ENCODE measurements at places on chromosomes 3 and 15.

- no peak for DNase-seq
Measured at GRCh38 chr3:51712038-51712420, 5.2 kb downstream of the GRM2 start.

DNA sequence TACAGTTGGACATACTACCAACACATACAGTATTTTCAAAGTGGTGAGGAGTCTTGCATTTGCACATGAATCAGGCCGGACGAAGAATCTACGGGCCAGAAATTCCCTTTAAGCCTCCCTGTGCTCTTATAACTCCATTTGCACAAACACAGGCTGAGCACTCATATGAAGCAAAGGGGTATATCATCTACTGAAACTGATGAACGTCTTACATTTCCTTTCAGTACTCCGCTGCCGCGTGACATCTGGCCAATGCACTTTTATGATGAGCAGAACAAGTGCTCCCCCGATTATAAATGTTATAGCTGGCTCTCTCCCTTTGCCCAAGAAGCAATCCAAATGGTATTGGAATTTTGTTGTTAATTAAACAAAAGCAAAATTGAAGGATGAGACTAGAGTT is 110.3 kb upstream of the ICE2 start:
- peak; percentile 68 for DNase-seq

- DNase-seq, result no peak
Measured at GRCh38 chr3:154971771-154972326, 108.3 kb upstream of the MME start.

GRCh38 chr3:34865346-34865745 is 774.0 kb upstream of the ARPP21 start:
- no peak for DNase-seq

- DNase-seq, result no peak
Measured at GRCh38 chr15:60392986-60393790, 4.6 kb downstream of the ANXA2 start.

GRCh38 chr15:29054171-29055045 is 168.6 kb downstream of the APBA2 start:
- DNase-seq, result no peak

DNA sequence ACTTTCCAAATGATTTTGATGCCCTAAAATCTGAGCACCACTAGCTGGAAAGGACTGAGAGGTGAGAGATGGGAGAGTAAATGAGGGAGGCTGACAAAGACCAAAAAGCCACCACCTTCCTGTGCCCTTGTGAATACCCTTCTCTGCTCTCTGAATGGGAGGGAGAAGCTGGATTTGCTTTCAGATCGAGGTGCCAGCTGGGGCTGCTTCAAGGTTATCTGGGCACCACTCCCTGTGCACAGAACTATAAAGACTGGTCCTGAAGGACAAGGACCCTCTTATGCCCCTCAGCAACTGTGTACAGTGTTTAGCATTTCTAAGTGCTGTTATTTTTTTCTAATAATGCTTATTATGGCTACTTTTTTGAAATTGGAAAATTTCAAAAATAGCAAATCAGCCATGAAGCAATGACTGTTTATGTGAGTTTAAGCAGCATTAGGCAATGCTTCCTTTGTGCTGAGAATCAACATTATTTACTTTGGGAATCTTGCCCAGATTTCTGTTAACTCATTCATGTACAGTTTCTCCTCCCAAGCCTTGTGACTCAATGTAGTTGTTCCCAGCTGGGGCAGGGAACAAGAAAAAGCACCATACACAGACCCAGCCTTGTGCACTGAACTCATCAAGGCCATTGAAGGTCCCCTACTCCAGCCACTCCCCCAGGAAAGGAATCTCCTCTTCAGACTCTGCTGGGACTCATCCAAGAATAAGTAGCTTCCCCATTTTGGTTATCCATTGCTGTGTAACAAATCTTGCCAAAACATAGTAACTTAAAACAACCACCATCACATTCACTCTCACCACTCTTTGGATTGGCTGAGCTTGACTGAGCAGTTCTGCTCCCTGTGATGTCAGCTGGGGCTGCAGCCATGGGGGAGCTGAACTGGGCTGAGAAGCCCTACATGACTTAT is 37.3 kb upstream of the CDV3 start:
- DNase-seq, result no peak

DNA sequence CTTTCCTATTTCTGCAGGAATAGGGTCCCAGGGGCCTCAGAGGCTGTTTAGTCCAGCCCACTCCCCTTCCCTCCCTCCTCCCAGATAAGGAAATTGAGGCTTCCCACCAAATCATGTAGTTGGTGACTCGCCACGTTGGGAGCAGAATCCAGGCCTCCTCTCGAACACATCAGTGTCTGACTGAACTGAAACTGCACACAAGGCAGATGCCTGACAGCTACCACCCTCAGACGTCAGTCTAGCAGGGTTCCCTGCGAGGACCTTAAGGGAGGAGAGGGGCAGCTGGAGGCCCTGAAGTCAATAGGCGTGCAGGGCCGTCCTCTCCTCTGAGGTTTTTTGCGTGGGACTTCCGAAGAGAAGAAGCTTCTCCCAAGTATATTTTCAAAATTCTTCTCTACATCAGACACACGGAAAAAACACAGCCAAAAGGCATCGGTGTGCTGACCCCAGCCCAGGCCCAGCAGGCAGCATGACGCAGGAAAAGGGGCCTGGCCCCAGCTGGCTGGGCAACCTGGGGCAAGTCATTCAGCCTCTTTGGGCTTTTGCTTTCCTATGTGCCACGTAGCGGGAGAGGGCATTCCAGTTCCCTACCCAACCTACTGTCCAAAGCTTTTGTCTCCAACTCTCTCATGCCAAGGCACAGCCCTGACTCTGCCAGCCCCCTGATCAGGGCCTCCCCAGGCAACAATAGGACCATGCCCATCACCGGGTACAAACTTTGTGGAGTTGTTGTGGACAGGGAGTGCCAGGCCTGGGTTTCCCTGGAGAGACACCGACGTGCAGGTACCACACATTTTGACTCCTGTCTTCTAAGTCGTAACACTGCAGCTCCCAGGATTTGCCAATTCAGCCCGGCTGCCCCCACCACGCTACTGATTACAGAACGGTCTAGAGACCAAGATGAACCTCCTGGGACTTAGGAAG is 283.1 kb downstream of the XXYLT1 start:
- DNase-seq, result no peak

GRCh38 chr15:42549032-42549491 is 424 bp downstream of the HAUS2 start:
- no peak for DNase-seq

DNA sequence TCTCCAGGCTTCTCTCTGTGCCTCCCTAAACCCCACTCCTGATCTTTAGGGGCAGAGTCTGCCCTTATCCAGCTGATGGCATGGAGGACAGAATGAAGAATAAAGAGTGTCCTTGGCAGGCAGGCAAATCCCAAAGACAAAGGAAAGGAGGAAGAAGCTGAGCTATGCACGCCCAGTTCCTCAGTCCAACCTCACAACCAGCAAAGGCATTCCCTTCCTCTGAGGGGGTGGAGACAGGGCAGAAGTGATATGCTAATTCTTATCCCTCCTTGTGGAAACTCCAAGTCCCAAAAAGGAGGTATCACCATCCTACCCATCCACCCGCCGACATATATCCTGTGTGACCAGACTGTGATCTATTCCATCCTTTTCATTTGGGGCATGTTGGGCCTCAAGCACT is 10.5 kb upstream of the CCDC54 start:
- no peak for DNase-seq

DNA sequence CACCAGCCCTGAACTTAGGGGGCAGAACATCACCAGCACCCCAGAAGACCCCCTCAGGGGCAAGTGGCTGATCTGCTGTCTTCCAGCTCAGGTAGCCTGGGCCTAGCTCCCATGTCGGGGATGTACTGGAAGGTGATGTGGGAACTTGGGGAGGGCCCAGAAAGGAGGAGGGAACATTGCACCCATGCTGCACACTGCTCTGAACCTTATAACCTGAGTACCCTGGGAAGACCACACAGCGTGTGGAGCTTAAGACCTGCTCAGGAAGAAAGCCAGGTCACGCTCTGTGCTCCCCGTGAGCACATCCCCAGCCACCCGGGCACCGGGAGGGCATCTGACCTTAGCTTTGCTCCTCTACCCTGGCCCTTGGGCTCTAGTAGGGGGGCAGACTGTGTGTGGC is 159.4 kb downstream of the ATP10A start:
- no peak for DNase-seq

DNA sequence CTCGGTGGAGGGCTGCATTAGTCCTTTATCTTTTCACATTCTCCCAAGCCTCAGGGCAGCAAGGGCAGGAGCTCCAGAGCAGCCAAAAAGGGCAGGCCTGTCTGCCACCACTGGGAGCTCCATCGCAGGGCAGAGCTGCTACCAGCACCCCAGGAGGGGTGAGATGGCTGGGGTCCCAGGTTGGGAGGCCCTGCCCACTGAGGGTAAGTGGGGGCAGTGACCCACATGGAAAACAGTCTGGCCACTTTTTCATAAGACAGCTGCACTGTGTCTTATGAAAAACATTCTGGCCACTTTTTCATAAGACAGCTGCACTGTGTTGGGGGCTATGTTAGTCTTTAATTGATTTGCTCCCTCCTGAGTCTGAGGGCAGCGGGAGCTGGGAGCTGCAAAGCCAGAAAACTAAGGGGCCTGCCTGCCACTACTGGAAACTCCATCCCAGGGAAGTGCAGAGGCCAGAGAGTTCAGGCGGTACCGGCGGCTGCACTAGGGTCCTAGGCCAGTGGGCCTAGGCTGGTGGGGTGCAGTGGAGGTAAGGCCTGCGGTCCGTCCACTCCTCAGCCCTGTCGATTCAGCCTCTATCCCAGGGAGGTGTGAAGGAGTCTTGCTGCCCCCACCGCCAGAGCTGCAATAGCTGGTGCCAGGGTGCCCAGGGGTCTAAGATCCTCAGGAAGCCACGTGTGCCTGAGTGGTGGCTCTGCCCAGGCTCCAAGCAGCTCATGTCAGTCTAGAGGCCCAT is 45.4 kb downstream of the TMCO5A start:
- DNase-seq, result no peak

GRCh38 chr3:29332195-29332637 is 51.3 kb downstream of the RBMS3 start:
- no peak for DNase-seq

DNA sequence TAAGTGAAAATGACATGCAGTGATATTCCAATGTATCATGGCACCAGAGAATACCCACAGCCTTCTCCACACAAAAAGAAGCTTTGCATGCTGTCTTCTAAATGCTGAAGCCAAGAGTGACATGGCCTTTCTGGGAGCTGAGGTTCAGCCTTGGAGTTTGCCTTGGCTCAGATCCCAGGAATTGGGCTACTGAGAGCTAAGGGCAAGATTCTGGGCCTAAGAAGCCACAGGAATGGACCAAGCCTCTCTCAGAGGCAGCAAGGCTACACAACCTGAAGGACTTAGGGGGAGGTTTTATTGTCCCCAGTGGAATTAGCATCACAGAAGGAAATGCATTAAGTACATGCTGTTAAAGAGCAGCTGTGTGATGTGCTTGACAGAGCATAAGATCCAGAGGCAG is 1078.5 kb downstream of the TUSC7 start:
- DNase-seq, result no peak

GRCh38 chr3:32180141-32180784 is 58.2 kb upstream of the CMTM8 start:
- no peak for DNase-seq

GRCh38 chr3:18770800-18771199 is 345.7 kb upstream of the SATB1 start:
- DNase-seq, result no peak

- DNase-seq, result peak; percentile 75
Measured at GRCh38 chr15:78108300-78109084, 16.1 kb downstream of the SH2D7 start.

GRCh38 chr3:153072856-153073255 is 89.2 kb upstream of the RAP2B start:
- DNase-seq, result no peak

DNA sequence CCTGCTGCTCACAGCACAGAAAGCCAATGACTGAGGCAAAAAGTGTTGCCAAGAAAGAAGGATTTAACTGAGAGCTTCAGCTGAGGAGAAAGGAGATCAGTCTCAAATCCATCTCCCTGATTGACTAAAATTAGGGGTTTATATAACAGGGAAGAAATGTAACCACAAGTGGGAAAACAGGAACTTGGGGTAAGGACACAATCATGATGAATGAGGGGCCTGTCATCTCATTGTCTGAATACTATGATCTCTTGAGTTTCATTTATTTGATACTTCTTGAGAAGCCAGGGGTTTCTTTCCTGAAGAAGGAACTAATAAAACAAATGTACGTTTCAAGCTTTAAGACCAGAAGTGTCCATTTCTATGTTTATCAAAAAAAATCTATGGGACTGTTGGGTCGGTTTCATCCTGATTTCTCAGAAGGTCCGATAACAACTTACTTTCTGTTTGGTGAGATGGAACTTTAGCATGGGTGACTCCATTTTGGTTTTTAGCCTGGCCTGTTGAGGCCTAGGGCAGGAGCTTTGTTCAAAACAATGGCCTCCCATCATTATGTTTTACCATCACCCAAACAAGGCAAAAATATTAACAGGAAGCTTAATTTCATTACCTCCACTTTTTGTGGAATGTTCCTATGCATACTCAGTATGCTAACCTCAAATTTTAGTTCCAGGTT is 76.6 kb upstream of the PIAS1 start:
- no peak for DNase-seq

DNA sequence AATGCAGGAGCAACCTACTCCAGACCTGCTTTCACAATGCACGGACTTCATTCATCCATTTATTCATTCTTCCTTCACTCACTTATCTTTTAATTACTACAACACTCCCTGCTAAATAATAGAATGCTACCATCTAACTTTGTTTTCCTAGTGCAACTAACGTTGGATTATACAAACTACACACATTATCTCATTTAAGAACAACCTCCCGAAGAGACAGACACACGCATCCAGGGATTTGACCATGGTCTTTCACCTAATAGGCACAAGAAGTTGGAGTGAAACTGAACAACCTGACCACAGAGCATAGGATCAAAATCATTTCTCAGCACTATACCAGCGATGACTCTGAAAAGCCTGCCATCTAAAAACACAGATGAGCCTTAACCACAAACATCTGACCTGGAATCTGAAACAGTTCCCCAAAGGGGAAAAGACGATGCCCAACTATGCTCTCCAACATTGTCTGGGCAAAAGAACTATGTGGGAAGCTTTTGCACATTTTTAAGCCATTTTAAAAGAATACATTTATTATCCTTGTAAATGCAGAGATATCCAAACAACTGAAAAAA is 21.0 kb downstream of the ZNF385D start:
- DNase-seq, result no peak

DNA sequence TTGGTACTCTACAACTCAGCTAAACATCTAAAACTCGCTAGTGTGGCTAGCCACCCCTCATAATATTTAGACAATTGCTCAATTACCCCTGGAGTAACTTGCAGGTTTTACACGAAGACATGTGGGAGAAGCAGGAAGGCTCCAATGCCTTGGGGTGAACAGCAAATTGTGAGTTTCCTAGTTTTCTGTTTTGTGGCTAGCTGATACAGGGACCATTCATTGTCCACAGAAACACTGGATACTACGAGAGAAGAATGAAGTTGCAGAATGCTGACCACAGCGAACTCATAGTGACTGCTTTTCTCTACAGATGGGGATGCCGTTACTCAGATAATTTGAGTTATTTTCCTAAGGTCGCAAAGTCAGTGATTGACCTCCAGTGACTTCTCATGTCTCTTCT is 212.9 kb downstream of the P3H2 start:
- DNase-seq, result no peak

- DNase-seq, result peak; percentile 10
Measured at GRCh38 chr3:57397175-57398026, 104.9 kb upstream of the ASB14 start.
